ENCODE measurements at places on chromosomes 6 and 20. TPM values are rescaled to one million over a fixed set of nuclear protein-coding genes. Genes with fewer than 3 reads are reported as not detected.

DSP gene
- polyA plus RNA-seq, result 53.9 TPM

ABHD16B gene
- 0.37 TPM for polyA plus RNA-seq

DTNBP1 gene
- 21.8 TPM for polyA plus RNA-seq

SOX4 gene
- polyA plus RNA-seq, result 11.8 TPM

TCP11 gene
- polyA plus RNA-seq, result not detected

GRCh38 chr20:25535762-25536161, 49.6 kb downstream of the NINL start:
- peaks cover 31% of the 10 kb centered on the region for H3K4me1 ChIP-seq
- H3K27ac ChIP-seq, result no peak overlapping the region
- DNase-seq, result no peak
- H3K4me3 ChIP-seq, result no peak overlapping the region
- H3K36me3 ChIP-seq, result peaks cover 7% of the 10 kb centered on the region

DNA sequence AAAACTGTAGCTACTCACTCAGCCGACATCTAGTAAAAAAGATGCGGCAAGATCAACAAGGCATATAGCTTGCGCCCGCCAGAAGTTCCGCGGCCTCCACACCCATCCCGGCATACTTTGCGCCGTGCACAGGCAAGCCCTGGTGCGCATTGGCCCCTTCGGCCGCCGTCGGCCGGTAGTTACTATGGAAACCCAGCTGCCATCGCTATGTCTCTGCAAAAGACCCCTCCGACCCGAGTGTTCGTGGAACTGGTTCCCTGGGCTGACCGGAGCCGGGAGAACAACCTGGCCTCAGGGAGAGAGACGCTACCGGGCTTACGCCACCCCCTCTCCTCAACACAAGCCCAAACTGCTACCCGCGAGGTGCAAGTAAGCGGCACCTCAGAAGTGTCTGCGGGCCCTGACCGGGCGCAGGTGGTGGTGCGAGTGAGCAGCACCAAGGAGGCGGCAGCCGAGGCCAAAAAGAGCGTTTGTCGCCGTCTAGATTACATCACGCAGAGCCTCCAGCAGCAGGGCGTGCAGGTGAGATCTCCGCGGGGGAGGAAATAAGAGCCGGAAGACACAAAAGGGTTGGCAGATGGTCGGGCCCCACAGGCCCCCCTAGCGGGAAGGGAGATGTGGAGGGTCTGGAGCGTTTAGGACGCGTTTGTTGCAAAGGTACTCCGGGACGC, at the start of gene IRAK1BP1:
Gene IRAK1BP1 (plus strand): TSS at position 182 of the 671 bp plus-strand sequence. CDS start 26 bp downstream, at position 208.
- peak; percentile 82 for DNase-seq
- peak within 1 kb of the TSS; percentile 73 for H3K27ac ChIP-seq
- H3K36me3 ChIP-seq, result no peaks in the 10 kb centered on the region
- H3K4me1 ChIP-seq, result no peaks in the 10 kb centered on the region

- H3K27me3 ChIP-seq, result no peaks in the 10 kb centered on the region
- no peak overlapping the region for H3K27ac ChIP-seq
- no peak for DNase-seq
- no peaks in the 10 kb centered on the region for H3K36me3 ChIP-seq
Measured at GRCh38 chr6:107032051-107032450, 4.1 kb downstream of the MTRES1 start.

DNA sequence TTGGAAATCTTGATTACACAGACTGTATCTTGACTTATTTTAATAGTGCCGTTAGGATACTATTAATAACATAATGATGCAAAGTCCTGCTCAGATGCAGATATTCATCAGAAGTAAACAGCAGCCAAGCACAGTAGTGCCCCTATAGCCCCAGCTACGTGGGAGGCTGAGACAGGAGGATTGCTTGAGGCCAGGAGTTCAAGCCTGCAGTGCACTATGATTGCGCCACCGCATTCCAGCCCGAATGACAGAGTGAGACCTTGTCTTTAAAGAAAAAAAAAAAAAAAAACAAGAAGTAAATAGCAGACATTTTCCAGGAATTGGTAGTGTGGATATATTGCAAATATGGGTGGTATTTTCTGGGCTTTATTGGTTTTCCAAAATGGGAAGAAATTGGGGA, 61.8 kb downstream of the TULP4 start:
- H3K36me3 ChIP-seq, result no peaks in the 10 kb centered on the region
- H3K4me3 ChIP-seq, result no peak overlapping the region
- no peaks in the 10 kb centered on the region for H3K27me3 ChIP-seq
- H3K4me1 ChIP-seq, result peaks cover 4% of the 10 kb centered on the region
- H3K27ac ChIP-seq, result no peak overlapping the region
